Neural progenitor cell (in vitro differentiated cells): ENCODE measurements at places on chromosomes 5 and 9.

DNA sequence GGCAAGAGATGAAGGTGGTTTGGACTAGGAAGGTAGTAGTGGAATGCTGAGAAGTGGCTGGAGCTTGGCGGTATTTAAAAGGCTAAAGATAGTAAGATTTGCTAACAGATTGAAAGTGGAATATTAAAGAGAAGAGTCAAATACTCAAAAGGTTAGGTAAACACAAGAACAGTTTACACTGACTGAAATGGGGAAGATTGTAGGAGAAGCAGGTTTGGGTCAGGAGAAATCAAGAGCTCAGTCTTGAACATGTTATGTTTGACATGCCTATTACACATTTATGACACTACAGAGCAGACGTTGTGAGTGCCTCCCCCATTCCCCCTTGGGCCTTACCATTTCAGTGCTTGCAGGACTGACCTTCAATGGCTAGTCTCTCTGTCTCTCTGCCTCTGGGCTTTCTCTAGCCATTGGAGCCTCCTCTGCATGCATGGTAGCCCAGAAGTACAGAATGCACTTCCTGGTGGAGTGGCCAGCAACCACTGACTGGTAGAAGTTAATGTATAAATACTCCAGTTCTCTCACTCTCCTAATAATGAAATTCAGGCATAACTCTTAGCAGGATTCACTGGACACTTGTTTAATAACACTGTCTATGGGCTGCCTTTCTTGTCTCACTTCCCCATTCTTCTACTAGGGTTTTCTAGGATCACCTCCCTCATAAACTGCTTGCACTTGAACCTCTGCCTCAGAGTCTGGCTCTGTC lies 56.8 kb downstream of the HMGCS1 start:
- H3K27ac ChIP-seq = no peak overlapping the region
- DNase-seq = no peak
- H3K36me3 ChIP-seq = no peaks in the 10 kb centered on the region
- H3K27me3 ChIP-seq = no peaks in the 10 kb centered on the region
- no peaks in the 10 kb centered on the region for H3K4me1 ChIP-seq
- no peak overlapping the region for H3K4me3 ChIP-seq

GRCh38 chr5:73935719-73936118 lies 309.7 kb downstream of the ARHGEF28 start:
- H3K4me3 ChIP-seq = no peak overlapping the region
- H3K4me1 ChIP-seq = no peaks in the 10 kb centered on the region
- no peak overlapping the region for H3K27ac ChIP-seq
- no peak for DNase-seq
- no peaks in the 10 kb centered on the region for H3K36me3 ChIP-seq
- H3K27me3 ChIP-seq = no peaks in the 10 kb centered on the region

DNA sequence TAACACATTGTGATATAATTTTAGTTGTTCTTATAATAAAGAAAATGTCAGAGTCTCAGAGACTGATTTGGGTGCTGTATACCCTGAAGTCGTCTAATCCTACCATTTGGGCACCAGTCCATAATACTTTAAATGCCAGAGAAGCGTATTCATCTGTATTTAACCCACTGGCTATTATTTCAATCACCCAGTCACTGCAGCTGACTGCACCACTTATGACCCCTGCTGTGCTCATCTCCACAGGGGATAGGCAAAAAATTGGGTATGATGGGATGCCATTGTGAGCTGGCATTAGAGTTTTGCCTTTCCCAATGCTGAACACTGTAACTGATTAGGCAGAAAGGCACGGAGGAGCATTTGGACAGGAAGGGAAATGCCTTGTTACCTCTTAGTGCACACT lies 599.7 kb downstream of the CAAP1 start:
- H3K27ac ChIP-seq = no peak overlapping the region
- peak; percentile 14 for DNase-seq
- no peaks in the 10 kb centered on the region for H3K36me3 ChIP-seq
- H3K4me1 ChIP-seq = no peaks in the 10 kb centered on the region
- no peaks in the 10 kb centered on the region for H3K27me3 ChIP-seq
- H3K4me3 ChIP-seq = no peak overlapping the region

DNA sequence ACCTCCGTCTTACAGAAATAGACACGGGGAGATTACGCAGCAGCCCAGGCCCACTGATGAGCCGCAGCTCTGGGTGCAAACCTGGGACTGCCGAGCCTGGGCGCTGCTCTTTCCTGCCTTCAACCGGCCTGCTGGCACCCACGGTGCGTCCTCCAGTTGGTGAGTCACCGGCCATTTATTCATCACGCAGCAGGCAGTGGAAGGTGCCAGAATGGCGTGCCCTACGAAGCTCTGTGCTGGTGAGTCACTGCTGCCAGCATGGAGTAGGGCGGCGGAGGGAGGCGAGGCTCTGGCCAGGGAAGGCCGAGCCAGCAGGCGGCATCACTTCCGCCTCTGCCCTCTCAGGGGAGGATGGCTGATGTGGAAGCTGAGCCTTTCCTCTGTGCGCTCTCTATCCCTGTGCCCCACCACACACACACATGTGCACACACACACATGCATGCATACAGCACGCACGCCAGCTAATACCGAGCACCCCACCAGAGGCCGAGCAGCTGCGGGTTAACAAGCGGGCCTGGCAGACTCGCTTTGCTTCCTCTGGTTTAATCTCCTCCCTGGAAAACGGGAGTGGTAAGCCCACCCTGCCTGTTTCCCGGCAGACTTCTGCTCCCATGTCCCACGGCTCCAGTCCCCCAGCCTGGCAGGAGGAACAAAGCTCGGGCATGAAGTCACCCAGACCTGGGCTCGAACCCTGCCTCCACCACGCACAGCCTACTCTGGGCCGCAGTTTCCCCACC lies 39.2 kb downstream of the OLFM1 start:
- no peak overlapping the region for H3K4me3 ChIP-seq
- no peak for DNase-seq
- peaks cover 18% of the 10 kb centered on the region for H3K4me1 ChIP-seq
- no peak overlapping the region for H3K27ac ChIP-seq
- H3K36me3 ChIP-seq = no peaks in the 10 kb centered on the region

- DNase-seq = no peak
- H3K27ac ChIP-seq = no peak overlapping the region
- H3K4me3 ChIP-seq = no peak overlapping the region
- no peaks in the 10 kb centered on the region for H3K27me3 ChIP-seq
- H3K4me1 ChIP-seq = no peaks in the 10 kb centered on the region
These were observed 207.1 kb downstream of the ICE1 start for GRCh38 chr5:5629607-5629978.

DNA sequence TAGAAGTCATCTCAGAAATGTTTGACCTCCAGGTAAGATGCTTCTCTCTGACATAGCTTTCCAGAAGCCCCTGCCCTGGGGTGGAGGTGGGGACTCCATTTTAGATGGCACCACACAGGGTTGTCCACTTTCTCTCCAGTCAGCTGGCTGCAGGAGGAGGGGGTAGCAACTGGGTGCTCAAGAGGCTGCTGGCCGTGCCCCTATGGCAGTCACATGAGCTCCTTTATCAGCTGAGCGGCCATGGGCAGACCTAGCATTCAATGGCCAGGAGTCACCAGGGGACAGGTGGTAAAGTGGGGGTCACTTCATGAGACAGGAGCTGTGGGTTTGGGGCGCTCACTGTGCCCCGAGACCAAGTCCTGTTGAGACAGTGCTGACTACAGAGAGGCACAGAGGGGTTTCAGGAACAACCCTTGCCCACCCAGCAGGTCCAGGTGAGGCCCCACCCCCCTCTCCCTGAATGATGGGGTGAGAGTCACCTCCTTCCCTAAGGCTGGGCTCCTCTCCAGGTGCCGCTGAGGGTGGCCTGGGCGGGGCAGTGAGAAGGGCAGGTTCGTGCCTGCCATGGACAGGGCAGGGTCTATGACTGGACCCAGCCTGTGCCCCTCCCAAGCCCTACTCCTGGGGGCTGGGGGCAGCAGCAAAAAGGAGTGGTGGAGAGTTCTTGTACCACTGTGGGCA lies 642 bp downstream of the CSF2 start:
- no peak for DNase-seq
- peaks cover 7% of the 10 kb centered on the region for H3K4me1 ChIP-seq
- H3K4me3 ChIP-seq = no peak overlapping the region
- H3K27me3 ChIP-seq = no peaks in the 10 kb centered on the region

DNA sequence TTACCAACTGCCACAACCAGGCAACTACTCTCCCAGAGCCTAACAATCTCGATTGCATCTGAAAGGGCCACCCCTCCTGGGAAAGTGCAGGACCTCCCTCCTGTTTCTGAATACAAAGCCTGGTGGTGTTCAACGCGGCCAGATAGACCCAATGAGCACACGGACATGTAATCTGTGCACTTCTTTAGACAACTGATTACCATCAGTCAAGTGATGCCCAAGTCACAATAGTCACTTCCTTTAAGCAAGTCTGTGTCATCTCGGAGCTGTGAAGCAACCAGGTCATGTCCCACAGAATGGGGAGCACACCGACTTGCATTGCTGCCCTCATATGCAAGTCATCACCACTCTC lies 739 bp downstream of the C9orf72 start:
- H3K4me3 ChIP-seq = peak overlapping the region; percentile 88
- no peaks in the 10 kb centered on the region for H3K27me3 ChIP-seq
- H3K4me1 ChIP-seq = peaks cover 16% of the 10 kb centered on the region
- no peaks in the 10 kb centered on the region for H3K36me3 ChIP-seq
- peak; percentile 62 for DNase-seq

GRCh38 chr9:8666060-8666459 lies 866.5 kb upstream of the DMAC1 start:
- DNase-seq = no peak
- H3K36me3 ChIP-seq = no peaks in the 10 kb centered on the region
- peaks cover 21% of the 10 kb centered on the region for H3K4me1 ChIP-seq
- no peak overlapping the region for H3K27ac ChIP-seq
- H3K27me3 ChIP-seq = no peaks in the 10 kb centered on the region

DNA sequence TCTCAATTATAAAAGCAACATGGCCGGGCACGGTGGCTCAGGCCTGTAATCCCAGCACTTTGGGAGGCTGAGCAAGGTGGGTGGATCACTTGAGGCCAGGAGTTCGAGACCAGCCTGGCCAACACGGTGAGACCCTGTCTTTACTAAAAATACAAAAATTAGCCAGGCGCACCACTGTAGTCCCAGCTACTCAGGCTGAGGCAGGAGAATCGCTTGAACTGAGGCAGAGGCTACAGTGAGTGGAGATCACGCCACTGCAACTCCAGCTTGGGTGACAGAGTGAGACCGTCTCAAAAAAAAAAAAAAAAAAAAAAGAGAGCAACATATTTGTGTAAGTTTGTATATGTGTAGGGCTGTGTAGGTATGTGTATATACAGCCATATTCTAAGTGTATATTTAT lies 7.5 kb downstream of the RPS6 start:
- no peaks in the 10 kb centered on the region for H3K27me3 ChIP-seq
- peaks cover 23% of the 10 kb centered on the region for H3K36me3 ChIP-seq
- H3K27ac ChIP-seq = no peak overlapping the region
- H3K4me3 ChIP-seq = no peak overlapping the region
- no peak for DNase-seq
- H3K4me1 ChIP-seq = peaks cover 10% of the 10 kb centered on the region

DNA sequence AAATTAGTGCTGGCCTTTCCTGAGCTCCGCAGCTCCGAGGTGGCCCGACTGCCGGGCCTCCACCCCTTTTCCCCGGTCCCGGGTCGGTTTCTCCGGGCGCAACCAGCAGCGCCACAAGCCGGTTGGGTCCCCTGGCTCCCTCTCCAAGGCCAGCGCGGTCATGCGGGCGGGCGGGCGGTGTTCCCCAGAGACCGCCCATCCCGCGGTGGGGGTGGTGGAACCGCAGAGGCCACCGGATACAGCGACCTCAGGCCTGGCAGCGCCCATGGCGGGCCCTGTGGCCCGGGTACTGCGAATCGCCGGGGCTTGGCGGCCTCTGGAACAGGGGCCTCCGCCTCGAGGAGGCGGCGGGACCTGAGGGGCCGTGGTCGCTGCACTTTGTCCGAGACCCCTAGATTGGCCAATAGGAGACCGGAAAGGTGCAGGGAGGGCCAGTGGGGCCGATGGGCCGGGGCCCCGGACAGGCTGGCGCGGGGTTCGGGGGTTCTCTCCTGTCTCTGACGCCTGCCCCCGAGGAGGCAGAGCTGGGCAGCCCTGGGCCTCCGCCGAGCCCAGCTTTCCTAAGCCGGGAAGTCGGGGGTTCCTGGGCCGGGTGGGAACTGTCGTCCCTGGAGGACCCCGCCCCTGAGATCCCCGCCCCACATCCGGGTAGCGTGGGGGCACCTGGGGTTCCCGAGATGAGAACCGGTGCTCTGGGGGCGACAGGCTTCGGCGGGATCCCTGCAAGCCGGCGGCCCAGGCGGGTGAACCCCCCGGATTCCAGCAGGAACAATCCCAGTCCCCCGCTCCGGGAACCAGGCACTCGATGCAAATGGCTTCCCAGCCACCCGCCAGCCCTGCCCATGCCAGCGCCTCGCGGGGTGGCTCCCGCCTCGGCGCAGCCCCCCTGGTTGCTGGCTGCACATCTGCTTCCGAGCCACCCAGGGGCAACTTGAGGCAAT lies 293.9 kb downstream of the ZSWIM6 start:
- H3K27me3 ChIP-seq = peaks cover 17% of the 10 kb centered on the region
- H3K4me3 ChIP-seq = peak overlapping the region; percentile 48
- H3K4me1 ChIP-seq = peaks cover 11% of the 10 kb centered on the region
- H3K36me3 ChIP-seq = no peaks in the 10 kb centered on the region
- DNase-seq = peak; percentile 74
- H3K27ac ChIP-seq = no peak overlapping the region

- H3K4me1 ChIP-seq = peaks cover 22% of the 10 kb centered on the region
- no peaks in the 10 kb centered on the region for H3K27me3 ChIP-seq
These were observed 3.6 kb upstream of the RGMB start for GRCh38 chr5:98769959-98770208.

DNA sequence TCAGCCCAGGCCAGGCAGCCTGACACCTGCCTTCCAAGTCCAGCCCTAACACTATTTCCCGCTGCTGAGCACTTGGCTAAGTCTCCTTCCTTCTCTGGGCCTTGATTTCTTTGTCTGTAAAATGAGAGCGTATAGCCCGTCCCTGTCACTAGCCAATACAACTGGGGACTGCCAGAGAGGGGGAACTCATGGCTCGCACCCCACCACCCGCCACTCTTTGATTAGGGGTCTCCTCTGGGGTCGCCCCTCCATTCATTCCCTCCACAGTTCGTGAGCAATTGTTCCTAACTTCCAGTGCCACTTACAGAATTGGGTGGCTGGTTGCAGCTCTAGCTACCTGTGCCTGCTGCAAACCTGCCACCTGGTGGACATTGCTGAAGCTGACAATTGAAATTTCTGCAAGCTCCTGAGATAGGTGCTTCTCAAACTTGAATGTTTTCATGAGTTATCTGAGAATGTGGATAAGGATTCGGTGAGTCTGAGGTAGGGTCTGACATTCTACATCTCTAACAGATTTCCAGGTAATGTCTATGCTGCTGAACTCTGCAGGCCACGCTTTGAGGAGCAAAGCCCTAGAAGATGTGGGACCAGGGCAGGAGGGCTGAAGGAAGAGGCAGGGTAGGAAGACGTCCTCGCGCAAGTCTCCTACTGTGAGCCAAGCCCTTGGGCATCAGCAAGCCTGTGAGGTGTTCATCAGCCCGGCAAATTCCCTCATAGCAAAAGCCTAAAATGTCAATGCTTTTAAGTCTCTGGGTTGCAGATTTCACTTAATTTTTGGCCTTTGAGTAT lies 13.3 kb upstream of the RECK start:
- H3K27me3 ChIP-seq = no peaks in the 10 kb centered on the region
- H3K27ac ChIP-seq = no peak overlapping the region
- H3K36me3 ChIP-seq = no peaks in the 10 kb centered on the region
- DNase-seq = peak; percentile 81
